ENCODE measurements at places on chromosomes 5 and 9. TPM values are rescaled to one million over a fixed set of nuclear protein-coding genes. Genes with fewer than 3 reads are reported as not detected.

KIF27 gene
- total RNA-seq: 9.1 TPM

SPATA31A5 gene
- total RNA-seq: not detected

DBH gene
- not detected for total RNA-seq

TLN1 gene
- total RNA-seq: 21.6 TPM

SLC46A2 gene
- not detected for total RNA-seq

CCL28 gene
- 0.49 TPM for total RNA-seq

RAB3C gene
- total RNA-seq: 33.9 TPM

MEGF10 gene
- 19.7 TPM for total RNA-seq

C5orf58 gene
- not detected for total RNA-seq

FAM81B gene
- total RNA-seq: 0.25 TPM

SELENOP gene
- total RNA-seq: 35.4 TPM

GHR gene
- total RNA-seq: 1.7 TPM

PLPP6 gene
- 12.8 TPM for total RNA-seq

MYMK gene
- not detected for total RNA-seq

CER1 gene
- not detected for total RNA-seq

MATR3 gene
- 631 TPM for total RNA-seq

OXCT1 gene
- total RNA-seq: 52.9 TPM

NTNG2 gene
- total RNA-seq: 4.9 TPM

CYLC2 gene
- total RNA-seq: not detected

MRPL41 gene
- total RNA-seq: 13.8 TPM

IFNB1 gene
- not detected for total RNA-seq

LIFR gene
- 43.5 TPM for total RNA-seq

LTC4S gene
- total RNA-seq: 0.74 TPM

SLC45A2 gene
- total RNA-seq: 0.49 TPM

MXD3 gene
- total RNA-seq: 3.0 TPM
